Uterus (tissue), 4 donors: ENCODE measurements at places on chromosomes 5 and 9. TPM values are rescaled to one million over a fixed set of nuclear protein-coding genes. Genes with fewer than 3 reads are reported as not detected.

DNA sequence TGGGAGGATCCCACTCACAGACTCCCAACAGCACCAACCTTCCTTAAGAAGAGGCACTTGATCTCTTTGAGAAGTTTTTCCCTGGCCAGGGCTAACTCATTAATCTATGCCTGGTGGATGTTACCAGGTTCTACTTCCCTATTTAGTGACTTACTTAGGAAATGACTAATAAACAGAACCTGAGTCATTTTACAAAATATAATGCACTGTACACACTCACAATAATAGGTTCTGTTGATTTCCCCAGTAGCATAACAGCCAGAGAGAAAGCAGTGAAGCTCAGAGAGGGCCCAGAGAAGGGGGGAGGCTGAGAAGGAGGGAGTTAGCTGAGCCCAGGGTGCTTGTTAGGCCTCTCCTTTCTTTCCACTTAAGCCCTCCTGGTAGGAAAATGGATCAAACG, 27.1 kb downstream of the FRMD3 start:
- no peaks in the 10 kb centered on the region for H3K36me3 ChIP-seq
- DNase-seq: no peak
- no peak overlapping the region for H3K27ac ChIP-seq
- no peaks in the 10 kb centered on the region for H3K27me3 ChIP-seq
- H3K4me1 ChIP-seq: no peaks in the 10 kb centered on the region
- H3K4me3 ChIP-seq: no peak overlapping the region

- no peak overlapping the region for H3K27ac ChIP-seq
- no peaks in the 10 kb centered on the region for H3K27me3 ChIP-seq
- no peak for DNase-seq
- peaks cover 7% of the 10 kb centered on the region for H3K4me1 ChIP-seq
- no peaks in the 10 kb centered on the region for H3K36me3 ChIP-seq
These were observed 23.5 kb downstream of the KLF9 start for GRCh38 chr9:70390933-70391341.

- H3K36me3 ChIP-seq: no peaks in the 10 kb centered on the region
- no peak overlapping the region for H3K4me3 ChIP-seq
- no peaks in the 10 kb centered on the region for H3K27me3 ChIP-seq
- no peak for DNase-seq
- no peak overlapping the region for H3K27ac ChIP-seq
These were observed 359.5 kb downstream of the DTWD2 start for GRCh38 chr5:118628660-118629354.

GRCh38 chr9:119357336-119358096, 11.7 kb downstream of the BRINP1 start:
- no peak for DNase-seq
- no peaks in the 10 kb centered on the region for H3K36me3 ChIP-seq
- no peaks in the 10 kb centered on the region for H3K27me3 ChIP-seq
- H3K4me1 ChIP-seq: no peaks in the 10 kb centered on the region

The SLC46A2 gene
- total RNA-seq: not detected

The SLIT3 gene
- 32.1 TPM for total RNA-seq

GRCh38 chr9:134213881-134214341, 49.5 kb upstream of the RNU6ATAC start:
- no peaks in the 10 kb centered on the region for H3K4me1 ChIP-seq
- no peak for DNase-seq
- H3K36me3 ChIP-seq: no peaks in the 10 kb centered on the region

- no peaks in the 10 kb centered on the region for H3K36me3 ChIP-seq
- no peak overlapping the region for H3K27ac ChIP-seq
- H3K27me3 ChIP-seq: no peaks in the 10 kb centered on the region
- no peak overlapping the region for H3K4me3 ChIP-seq
These were observed 143.3 kb downstream of the GADD45G start for GRCh38 chr9:89748021-89748670.
